A673 (cell line): ENCODE measurements at places on chromosomes 3 and 15. TPM values are rescaled to one million over a fixed set of nuclear protein-coding genes. Genes with fewer than 3 reads are reported as not detected.

Gene MYLK
- total RNA-seq = 3.9 and 4.1 TPM in 2 replicates

Gene NPAP1
- not detected in 2 replicates for total RNA-seq

Gene KNG1
- total RNA-seq = not detected in 2 replicates

Gene CTXN2
- not detected in 2 replicates for total RNA-seq

Gene CD200R1
- total RNA-seq = not detected in 2 replicates

Gene NIPA2
- 78.8 and 87.2 TPM in 2 replicates for total RNA-seq

Gene TGM5
- not detected in 2 replicates for total RNA-seq

Gene HTR3E
- not detected in 2 replicates for total RNA-seq

Gene ESYT3
- total RNA-seq = 0.15 and 0.31 TPM in 2 replicates

Gene POLQ
- 20.3 and 22.9 TPM in 2 replicates for total RNA-seq

GRCh38 chr3:117736846-117737245 lies 1027.3 kb downstream of the TUSC7 start:
- DNase-seq = no peak

- DNase-seq = no peak
Measured at GRCh38 chr3:133754455-133754854, 8.3 kb downstream of the TF start.

GRCh38 chr15:45644437-45644836 lies 9.6 kb downstream of the SQOR start:
- no peak for DNase-seq

GRCh38 chr15:85453144-85453872 lies 72.9 kb downstream of the AKAP13 start:
- DNase-seq = no peak

DNA sequence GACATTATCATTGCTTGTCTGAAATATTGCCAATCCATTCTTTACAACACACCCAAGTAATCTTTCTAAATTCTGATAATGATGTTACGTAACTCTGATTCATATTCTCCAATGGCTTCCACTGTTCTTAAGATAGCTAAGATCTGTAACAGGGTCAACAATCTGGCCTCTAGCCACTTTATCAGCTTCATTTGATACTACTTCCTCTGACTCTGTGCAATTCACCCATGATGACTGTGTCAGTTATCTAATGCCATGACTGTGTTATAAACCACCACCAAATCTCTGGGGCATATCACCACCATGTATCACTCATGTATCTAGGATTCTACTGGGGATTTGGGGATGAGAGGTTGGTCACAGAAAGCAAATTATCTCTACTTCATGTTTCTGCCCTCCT lies 44.0 kb downstream of the CD200 start:
- DNase-seq = no peak

DNA sequence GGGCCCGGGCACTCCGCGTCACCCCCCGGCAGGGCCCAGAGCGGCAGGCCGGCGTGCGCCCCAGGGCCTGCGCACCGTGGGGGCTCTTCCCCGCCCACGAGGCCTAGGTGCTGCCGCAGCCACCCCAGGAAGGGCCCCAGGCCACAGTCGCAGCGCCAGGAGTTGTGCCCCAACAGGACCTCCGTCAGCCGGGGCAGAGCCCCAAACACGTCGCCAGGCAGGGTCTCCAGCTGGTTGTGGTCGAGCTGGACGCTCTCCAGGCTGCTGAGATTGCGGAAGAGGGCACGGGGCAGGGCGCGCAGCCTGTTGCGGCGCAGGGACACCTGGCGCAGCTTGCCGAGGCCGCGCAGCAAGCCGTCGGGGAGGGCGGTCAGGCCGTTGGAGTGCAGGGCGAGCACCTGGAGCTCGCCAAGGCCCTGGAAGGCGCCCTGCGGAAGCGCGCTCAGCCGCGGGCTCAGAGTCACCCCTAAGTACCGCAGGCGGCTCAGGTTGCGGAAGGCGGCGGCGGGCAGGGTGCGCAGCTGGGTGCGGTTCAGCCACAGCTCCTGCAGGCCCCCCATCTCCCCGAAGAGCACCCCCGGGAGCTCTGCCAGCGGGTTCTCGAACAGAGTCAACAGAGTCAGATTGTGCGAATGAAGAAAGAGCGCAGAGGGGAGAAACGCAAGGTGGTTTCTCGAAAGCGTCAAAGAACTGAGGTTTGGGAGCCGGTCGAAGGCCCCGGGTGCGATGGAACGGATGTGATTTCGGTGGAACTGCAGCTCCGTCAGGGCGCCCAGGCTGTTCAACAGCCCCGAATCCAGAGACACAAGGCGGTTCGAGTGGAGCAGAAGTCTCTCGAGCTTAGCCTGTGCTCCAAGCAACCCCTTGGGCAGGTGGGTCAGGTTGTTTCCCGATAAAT lies 2.0 kb downstream of the GP5 start:
- no peak for DNase-seq

- no peak for DNase-seq
Measured at GRCh38 chr3:58621086-58621830, 44.1 kb upstream of the FAM107A start.

DNA sequence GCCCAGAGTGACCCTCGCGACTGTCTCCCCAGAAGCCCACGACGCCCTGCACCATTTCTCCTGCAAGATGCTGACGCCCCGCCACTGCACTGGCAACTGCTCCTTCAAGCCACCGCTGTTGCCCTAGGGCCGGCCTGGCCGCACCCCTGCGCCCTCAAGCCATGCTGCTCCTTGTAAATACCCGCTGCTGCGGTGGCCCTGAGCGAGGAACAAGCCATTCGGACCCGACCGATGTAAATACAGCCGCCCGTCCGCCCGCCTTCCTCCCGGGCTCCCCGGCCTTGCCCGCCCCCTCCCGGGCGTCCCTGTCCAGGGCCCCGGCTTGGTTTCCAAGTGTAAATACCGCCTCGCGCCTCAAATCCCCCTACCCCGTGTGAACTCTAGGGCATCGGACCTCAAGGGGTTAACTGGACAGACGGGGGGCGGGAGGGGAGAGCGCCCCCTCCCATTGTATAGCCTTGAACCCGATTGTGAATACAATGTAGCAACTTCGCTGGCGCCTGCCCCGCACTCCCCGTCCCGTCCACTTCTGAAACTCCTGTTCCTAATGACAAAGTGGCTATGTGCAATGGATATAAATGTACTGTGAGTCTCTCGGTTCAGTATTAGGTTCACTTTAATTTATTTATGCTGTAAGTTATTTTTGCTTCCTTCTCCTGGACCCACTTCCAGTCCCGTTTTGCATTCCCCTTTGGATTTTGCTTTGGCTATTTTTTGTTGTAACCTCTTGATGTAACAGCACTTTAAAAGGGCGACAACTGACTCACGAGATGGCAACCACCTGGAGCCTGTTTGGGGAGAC lies 5.9 kb downstream of the RNU6-1 start:
- DNase-seq = peak; percentile 71

DNA sequence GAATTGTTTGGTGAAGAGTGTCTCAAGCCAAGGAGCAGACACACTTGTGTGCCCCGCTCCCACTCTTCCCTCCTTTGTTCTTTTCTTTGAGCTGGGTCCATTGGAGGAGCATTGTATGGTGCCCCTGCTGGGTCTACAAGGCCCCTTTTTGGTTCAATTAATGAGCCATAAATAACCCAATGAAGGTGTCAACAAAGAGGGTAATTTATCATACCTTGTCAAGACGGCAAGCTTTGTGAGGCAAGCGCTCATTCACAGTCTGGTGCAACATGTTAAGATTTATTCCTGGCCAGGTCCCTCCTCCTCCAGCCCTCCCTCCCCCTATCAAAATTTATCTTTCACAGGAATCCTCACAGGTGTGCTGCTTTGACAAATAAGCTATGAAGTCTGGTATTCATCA lies 300.1 kb downstream of the RORA start:
- peak; percentile 18 for DNase-seq

GRCh38 chr3:184351511-184352148 lies 9.8 kb downstream of the CLCN2 start:
- no peak for DNase-seq

- peak; percentile 72 for DNase-seq
Measured at GRCh38 chr3:130759692-130760338, 13.2 kb upstream of the PIK3R4 start.

- DNase-seq = no peak
Measured at GRCh38 chr3:186060222-186060621, 48.7 kb downstream of the ETV5 start.

GRCh38 chr3:125175295-125176078 lies 37.1 kb downstream of the SLC12A8 start:
- DNase-seq = no peak

DNA sequence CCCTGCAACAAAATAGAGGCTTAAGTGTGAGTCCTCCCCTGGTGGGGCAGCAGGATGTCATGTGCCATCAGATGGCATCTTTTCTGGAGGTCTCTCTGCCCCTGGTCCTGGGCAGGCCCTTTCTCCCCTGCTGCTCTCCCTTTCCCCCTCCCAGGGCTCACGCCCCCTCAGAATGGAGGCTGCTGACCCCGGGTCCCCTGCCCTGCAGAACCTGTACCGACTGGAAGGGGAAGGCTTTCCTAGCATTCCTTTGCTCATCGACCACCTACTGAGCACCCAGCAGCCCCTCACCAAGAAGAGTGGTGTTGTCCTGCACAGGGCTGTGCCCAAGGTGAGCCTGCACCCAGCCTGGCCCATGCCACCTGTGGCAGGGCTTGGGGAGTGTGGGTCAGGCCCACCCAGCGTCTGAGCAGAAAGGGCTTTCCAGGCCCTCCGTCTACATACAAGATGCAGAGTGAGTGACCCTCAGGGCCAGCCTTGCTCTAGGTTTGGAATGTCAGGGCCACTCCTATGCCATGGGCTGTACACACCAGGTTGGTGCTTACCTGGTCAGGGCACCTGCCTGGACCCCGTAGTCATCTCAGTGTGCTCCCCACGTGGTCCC lies 7.1 kb downstream of the FES start:
- DNase-seq = no peak

- no peak for DNase-seq
Measured at GRCh38 chr3:41460736-41461135, 261.4 kb downstream of the CTNNB1 start.

GRCh38 chr3:178631950-178632349 lies 95.7 kb downstream of the KCNMB2 start:
- no peak for DNase-seq

GRCh38 chr15:31446546-31446945 lies 119.9 kb downstream of the KLF13 start:
- no peak for DNase-seq

- no peak for DNase-seq
Measured at GRCh38 chr3:20012164-20012563, at the start of gene PP2D1. Gene PP2D1 (minus strand): TSS chr3:20012264. CDS start chr3:20012072, 192 bp downstream.

DNA sequence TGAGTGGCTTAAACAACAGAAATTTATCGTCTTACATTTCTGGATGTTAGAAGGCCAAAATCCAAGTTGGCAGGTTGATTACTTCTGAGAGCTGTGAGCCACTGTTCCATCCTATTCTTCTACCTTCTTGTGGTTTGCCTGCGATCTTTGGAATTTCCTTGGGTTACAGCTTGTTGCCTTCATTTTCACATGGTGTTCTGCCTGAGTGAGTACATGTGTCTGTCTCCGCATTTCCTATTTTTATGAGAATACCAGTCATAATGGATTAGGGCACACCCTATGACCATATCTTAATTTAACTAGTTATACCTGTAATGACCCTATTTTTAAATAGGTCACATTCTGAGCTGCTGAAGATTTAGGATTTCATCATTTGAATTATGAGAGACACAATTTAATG lies 294.3 kb downstream of the CNTN4 start:
- DNase-seq = no peak

DNA sequence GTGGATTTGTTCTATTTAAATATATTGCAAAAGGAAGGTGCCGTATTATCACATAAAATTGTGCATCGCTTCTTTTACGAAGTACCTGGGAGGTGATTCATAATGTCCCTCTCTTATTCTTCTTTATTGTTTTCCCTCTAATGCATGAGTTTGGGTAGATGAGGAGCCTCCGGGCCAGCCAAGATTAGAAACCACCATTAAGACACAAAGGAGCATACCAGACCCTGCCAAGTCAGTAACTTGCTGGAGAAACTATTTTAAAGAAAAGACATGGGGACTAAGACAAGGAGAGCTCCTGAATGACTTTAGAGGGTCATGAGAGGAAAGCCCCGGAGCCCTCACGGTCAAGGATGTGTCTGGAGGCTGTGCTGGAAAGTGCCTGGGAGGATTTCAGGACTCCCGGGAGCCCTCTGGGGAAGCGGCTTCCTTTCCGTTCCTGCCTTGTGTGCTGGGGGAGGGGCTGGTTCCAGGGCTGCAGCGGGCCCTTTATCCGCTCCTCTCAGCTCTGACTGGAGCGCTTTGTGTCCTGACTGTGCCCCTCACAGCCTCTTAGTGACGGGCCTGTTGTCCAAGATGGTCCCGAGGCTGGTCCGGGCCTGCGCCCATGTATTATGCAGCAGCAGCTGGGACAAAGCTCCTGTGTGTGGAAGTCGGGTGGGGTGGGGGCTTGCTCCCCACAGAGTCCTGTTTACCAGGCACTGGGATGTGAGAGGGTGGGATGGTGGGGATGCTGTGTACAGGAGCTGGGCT lies 35.7 kb downstream of the CORO2B start:
- DNase-seq = no peak

GRCh38 chr3:1002010-1002409 lies 90.8 kb upstream of the CNTN6 start:
- no peak for DNase-seq
